ENCODE measurements at places on chromosomes 2 and 18.

GRCh38 chr2:41111836-41112627 is 660.1 kb upstream of the SLC8A1 start:
- no peak for DNase-seq

- no peak for DNase-seq
Measured at GRCh38 chr2:224836263-224836662, 120.1 kb upstream of the CCDC195 start.

DNA sequence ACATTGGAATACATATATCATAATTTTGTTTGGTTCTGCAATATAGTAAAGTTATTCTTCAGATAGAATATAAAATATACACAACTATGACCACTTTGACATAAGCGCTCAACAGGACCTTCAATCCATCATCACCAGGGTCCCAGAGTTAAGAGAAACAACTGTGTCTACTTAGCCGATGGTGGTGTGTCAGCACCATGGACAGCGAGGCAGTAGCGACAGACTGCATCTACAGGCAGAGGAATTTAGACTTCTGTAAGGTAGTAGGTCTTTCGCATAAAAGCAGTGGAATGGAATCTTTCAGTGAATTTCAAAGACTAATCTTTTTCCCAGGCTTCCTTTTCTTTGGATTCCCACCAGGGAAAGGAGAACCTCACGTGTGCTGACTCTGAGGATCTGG is 20.5 kb upstream of the LRPPRC start:
- no peak for DNase-seq

- peak; percentile 88 for DNase-seq
Measured at GRCh38 chr2:8059255-8059654, 622.6 kb upstream of the ID2 start.

- DNase-seq, result no peak
Measured at GRCh38 chr2:85656468-85656867, 11.5 kb downstream of the SFTPB start.
